Posterior cingulate gyrus (tissue), 11 donors: ENCODE measurements at places on chromosomes 7 and 10.

- DNase-seq = peak; percentile 66
These were observed 120.9 kb upstream of the TMEM106B start for GRCh38 chr7:12089951-12090756.

DNA sequence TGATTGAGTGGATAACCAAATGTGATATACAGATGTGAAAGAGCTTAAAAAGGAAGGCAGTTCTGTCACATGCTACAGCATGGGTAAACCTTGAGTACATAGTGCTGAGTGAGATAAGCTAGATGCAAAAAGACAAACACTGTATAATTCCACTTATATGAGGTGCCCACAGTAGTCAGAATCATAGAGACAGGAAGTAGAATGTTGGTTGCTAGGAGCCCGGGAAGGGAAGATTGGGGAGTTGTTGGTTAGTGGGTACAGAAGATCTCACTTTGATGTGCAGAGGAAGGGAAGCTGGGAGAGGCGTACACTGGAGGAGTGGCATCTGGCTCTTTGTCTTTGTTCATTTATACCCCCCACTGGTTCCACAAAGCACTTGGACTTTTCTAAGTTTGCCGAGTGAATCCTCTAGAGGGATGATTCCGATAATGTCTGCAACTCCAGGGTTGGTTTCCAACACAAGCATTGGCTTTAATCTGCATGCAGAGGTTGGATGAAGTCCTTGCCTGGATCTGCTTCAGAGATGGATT is 39.5 kb downstream of the TSPAN14 start:
- no peak for DNase-seq

DNA sequence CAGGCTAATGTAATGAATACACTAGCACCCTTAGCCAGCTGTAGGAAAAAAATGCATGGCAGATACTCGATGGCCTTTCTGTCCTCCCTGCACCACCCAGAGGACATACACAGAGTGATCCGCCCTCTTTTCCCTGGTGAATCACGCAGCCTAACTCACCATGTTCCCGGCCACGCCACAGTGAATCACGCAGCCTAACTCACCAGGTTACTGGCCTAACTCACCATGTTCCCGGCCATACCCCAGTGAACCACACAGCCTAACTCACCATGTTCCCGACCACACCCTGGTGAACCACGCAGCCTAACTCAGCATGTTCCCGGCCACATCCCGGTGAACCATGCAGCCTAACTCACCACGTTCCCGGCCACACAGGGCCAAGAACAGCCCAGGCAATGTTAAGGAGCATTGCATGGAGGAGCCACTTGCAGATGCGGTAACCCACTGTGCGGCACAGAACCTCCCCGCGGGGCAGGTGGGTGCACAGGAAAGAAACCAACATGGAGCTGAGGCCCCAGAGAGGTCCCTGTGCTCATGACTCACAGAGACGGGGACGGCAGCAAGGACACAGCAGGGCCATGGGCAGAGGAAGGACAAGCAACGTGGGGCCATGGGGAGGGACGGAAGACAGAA is 508.5 kb downstream of the DNAJB6 start:
- no peak for DNase-seq

- no peak for DNase-seq
These were observed 35.8 kb downstream of the IQUB start for GRCh38 chr7:123498601-123499000.

DNA sequence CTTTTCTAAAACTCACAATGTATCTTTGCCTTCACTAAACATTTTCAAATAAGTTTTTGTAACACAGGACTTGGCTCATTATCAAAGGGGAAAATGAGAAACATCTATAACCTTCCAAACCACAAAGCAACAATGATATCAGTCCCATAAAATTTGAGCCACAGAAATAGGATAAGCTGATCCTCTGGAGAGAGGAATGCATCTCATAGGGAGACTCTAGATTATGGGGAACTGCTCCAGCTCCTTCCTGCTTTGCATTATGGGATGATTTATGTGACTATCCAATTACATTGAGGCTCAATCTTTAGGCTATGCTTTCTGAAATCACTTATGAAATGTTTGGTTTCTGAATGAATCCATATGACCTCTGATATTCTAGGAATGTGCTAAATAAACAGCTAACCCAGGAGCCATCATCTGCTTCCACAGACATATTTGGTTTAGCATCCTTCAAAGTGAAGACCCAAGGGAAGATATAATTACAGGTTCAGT is 70.4 kb downstream of the CUBN start:
- DNase-seq = no peak

DNA sequence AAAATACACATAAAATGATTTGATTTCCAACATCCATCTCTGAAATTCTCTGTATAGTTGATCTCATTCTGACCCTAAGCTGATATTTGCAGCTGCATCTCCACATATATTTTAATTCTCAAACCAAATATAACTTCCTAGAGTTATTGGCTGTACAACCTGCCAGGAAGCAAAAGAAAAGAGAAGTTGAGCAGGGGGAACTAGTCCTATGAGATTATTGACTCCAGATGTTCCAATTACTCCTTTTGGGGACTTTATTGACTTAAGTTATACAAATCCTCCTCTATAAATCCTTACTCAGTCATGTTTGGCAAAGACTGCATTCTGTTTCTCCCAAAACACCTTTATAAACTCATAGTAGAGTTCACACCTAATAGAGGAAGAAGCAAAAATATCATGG is 599.4 kb upstream of the ANKRD30A start:
- DNase-seq = no peak

- no peak for DNase-seq
These were observed 417.6 kb downstream of the GLRX3 start for GRCh38 chr10:130553826-130554225.

DNA sequence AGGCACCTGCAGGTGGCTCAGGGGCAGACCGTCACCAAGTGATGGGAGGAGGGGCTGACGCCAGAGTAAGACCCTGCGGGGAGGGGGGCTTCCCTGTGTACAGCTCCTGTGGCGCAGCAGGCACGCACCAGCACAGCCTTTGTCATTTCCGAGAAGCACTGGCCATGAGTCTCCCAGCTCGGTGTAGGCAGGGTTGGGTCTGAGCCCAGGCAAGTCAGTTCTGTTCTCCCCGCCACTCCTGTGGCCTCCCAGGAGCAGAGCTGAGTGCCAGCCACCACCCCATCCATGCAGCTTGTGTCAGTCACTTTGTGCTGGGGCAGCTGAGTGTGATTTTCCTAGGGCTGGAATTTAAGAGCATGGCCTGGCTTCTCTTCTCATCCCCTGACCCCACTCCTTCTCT is 13.2 kb downstream of the CPSF4 start:
- DNase-seq = peak; percentile 31

DNA sequence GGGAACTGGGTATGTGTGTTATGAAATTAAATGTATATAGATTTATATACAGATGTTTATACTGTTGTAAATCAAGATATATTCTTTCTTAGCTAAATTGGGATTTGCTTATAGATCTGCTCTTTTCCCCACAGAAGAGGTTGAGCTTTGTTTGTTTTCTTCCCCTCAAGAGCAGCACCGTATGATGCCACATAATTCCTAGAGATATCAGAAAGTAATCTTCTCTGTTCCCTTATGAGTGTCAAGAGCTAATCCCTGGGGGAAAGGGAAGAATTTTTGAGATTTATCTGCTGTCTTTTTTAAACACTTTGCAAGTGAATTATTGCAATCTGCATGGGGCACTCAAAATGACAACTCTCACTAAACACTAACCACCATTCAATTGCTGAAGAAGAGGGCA is 68.7 kb upstream of the SP4 start:
- DNase-seq = no peak
